ENCODE measurements at places on chromosomes 16 and 17.
A peak's percentile ranks its signal among the peaks of the same experiment; 100 is the strongest.

DNA sequence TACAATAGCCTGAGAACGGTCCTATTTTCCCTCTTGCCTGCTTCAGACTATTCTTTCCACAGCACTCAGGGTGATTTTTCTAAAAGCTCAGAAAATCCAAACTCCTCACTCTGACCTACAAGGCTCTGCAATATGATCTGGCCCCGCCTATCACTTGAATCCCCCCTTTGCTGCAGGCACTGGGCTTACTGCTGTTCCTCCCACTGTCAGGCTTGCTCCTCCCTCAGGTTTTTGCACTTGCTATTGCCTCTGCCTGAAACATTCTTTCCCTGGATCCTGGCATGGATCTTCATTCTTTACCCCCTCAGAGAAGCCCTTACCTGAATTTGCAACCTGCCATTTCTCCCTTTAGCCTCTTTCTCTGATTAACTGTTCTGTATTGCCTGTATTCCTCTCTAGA, 52.3 kb downstream of the RPGRIP1L start:
- no peak for DNase-seq

DNA sequence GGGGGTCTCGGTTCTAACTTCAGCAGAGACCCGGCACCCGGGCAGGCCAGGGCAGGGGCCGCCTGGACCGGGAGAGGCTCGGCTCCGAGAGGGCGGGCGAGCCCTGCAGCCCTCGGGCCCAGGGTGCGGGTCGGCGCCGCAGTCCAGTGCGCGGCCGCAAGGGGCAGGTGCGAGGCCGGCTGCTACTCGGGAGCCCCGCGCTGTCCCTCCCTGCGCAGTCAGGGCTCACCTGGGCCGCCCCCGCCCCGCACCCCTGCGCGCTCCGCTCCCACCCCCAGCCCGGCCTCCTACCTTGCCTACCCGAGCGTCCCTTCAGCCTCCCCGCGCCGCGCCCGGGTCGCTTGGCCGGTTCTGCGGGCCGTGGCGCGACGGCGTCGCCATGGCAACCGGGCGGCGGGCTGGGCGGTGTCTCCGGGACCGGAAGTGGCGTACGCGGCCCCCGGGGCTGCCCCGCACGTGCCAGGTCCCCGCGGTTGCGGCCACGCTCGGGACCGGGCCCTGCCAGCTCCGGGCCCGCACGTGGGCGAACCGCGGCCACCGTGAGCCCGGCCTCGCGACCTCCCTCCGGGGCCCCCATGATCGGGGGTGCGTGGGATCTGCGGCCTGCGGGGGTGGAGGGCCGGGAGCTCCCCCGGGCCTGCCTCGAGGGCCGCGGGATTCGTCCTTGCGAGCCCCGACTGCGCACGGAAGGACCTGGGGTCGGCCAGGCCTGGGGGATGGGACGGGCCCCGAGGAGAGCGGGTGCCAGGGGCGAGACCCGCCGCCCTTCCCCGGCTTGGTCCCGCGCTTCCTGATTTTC, at the start of gene CYB561:
TSS of gene CYB561 (minus strand) at position 353 of the 799 bp plus-strand sequence. CDS start 8,759 bp downstream, outside the sequence.
- peak; percentile 36 for DNase-seq

GRCh38 chr16:27572711-27573110, 22.8 kb downstream of the KATNIP start:
- no peak for DNase-seq

GRCh38 chr16:84803146-84803545, 16.6 kb upstream of the CRISPLD2 start:
- no peak for DNase-seq

- no peak for DNase-seq
Observed at GRCh38 chr16:52591934-52592592, 45.1 kb upstream of the TOX3 start.

- DNase-seq: no peak
Observed at GRCh38 chr16:87198881-87199280, 118.3 kb downstream of the C16orf95 start.

Data from stimulated activated CD8-positive, alpha-beta memory T cell treated with anti-CD3 and anti-CD28 coated beads, Interleukin-7, amount 100 ng/mL, for 1 hour (primary cell).